ENCODE measurements at places on chromosomes 12 and 14.

DNA sequence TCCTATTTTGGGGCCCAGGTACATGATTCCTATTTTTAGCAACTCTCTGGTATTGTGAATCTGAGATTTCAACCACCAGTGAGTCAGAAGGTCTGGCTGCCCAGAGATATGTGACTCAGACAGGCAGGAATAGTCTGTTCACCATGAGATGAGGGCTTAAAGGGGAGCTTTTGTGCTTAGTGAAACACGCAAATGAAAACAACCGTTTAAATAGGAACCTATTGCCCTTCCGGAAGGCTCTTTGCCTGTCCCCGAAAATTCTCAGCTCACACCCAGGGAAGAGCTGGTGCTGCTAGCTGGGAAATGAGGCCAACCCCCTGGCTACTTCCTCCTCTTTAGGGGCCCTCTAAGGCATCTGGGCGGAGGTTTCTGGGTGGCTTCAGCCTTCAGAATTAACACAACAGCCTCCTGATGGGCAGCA, 283.6 kb downstream of the CACNA1C start:
- DNase-seq = no peak

GRCh38 chr12:72281126-72281525, 9.0 kb downstream of the TRHDE start:
- no peak for DNase-seq

GRCh38 chr12:71415336-71416231, 24.0 kb upstream of the LGR5 start:
- no peak for DNase-seq

DNA sequence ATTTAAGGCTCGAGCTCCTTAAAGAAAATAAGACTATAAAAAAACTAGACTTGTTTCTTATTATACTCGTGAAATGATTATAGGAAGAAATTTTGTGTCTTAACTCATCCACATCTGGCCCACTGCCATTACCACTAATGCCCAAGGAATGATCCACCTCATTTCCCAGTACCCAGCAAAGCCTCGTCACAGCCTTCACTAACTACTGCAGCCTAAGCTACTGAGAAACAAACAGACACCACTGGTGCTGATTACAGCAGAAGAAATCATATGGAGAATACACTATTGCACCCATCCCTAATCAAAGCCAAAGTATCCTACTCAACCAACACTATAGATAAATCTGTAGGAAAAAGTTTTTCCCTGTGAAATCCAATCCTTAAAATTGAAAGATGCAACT, 205.3 kb upstream of the NAV3 start:
- DNase-seq = no peak

- no peak for DNase-seq
These were observed 785 bp upstream of the FAM181A start for GRCh38 chr14:93926245-93926872.

- peak; percentile 54 for DNase-seq
These were observed 24.4 kb downstream of the CD9 start for GRCh38 chr12:6224550-6224949.

DNA sequence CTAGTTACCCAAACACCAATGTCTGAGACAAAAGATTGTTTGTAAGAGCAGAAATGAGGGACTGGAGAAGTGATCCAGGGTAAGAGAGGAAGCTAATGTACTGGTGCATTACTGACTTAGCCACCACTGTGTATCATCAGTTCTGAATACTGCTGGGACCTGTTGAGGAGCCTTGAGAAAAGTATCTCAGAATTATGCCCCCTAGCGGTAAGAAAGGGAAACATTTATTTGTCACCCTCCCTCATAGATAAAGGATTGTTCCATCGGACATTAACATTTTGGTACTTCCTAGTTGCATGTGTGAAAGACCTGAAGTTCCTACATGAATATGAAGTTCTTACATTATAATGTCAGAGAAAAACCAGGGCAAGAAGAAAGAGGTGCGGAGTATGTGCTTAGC, 612.5 kb downstream of the FSCB start:
- DNase-seq = no peak

GRCh38 chr12:13444076-13444475, 247.6 kb downstream of the EMP1 start:
- DNase-seq = no peak

DNA sequence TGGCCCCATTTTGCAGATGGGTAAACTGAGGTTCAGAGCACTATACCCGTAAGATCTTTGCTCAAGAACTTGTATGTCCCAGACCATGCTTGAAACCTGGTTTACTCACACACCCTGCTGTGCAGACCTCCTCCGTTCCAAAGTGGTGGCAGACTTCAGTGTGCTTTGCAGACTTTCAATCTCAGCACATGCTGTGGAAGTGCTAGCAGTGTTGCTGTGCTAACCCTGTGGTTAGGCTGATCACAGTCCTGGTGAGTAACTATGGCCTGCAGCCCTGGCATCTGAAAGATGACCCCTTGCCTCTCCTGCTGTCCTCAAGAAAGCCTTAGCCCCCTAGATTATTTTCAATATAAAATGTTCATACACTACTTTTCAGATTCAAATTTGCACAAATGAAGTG, 450.6 kb downstream of the DPF3 start:
- no peak for DNase-seq

GRCh38 chr12:116601933-116602810, 43.0 kb downstream of the MAP1LC3B2 start:
- DNase-seq = no peak

GRCh38 chr12:108349278-108349688, 10.2 kb upstream of the CMKLR1 start:
- DNase-seq = peak; percentile 47
